Tibial nerve (tissue), 4 donors: ENCODE measurements at places on chromosomes 12 and 14. TPM values are rescaled to one million over a fixed set of nuclear protein-coding genes. Genes with fewer than 3 reads are reported as not detected.

- DNase-seq, result no peak
Observed at GRCh38 chr12:25816637-25817036, 141.8 kb upstream of the RASSF8 start.

DNA sequence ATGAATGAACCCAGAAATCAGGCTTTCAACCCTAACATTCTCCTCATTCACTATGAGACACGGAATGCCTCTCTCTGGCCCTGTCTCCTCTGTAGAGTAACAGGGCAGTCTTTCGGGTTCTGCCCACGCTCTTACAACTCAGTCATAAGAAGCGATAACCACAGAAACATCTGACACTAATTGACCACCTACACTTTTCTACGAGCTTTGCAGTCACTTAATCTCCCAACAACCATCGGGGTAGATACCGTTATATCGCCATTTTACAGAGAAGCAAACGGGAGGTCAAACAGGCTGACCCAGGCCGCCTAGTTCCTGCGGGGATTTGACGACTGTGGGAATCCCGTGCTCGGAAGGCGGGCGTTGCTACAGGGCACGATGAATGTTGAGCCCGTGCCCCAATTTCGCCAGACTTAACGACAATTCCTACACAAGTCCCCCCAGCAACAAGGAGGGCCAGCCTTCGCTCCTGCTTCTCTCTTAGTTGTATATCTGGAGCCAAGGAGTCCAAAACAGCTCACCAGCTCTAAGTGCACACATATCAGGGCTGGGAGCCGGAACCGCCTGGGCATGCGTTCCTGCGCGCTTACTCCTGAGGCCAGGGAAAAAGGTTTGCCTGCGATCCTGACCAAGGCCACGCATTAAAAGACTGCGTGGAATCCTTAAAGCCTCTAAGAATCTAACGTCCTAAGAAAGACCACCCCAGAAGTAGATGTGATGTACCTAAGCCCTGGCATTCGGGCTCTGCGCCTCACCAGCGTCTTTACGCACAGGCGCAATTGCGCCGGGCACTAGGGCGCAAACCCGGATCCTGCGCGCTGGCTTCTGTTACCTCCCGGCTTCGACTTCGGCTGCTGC is 38.7 kb upstream of the TBX5 start:
- DNase-seq, result no peak

GRCh38 chr12:131734336-131735152 is 23.7 kb downstream of the SFSWAP start:
- DNase-seq, result no peak

DNA sequence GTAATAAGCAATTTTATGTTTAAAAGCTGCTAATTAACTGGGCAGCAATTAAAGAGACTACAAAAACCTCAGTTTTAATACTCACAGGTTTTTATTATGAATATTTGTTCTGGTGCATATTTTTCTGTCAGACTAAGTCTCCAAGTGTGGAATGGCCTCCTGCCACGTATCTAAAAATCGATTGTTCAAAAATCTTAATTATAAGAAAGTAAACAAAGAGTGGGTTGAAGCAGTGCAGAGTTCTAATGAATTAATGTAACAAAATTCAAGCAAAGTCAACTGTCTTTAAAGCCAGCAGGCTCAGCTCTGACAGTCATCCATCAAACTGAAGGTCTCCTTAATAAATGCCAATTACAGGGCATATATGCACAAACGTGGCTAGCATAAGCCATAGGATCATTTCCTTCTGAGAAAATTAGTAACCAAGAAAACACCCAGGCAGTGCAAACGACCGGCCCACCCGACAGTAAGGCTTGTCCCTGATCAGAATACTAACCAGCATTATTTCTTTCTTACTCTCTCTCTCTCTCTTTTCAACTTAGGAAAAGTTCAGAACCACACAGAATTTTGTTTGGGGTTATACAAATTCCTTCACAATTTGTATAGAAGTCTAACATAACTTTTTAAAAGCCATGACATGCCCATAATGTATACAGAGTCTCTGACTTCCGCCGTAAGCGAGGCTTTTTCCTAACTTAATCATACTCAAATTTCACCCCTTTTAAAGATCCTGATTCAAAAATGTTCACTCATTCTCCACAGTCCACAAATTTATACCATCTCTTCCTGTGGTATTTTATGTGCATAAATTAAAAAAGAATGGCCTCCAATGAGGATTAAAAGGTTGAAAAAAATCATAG is 83.8 kb downstream of the SLC25A21 start:
- DNase-seq, result no peak

- no peak for DNase-seq
Observed at GRCh38 chr12:65339161-65339560, 60.7 kb downstream of the MSRB3 start.

DNA sequence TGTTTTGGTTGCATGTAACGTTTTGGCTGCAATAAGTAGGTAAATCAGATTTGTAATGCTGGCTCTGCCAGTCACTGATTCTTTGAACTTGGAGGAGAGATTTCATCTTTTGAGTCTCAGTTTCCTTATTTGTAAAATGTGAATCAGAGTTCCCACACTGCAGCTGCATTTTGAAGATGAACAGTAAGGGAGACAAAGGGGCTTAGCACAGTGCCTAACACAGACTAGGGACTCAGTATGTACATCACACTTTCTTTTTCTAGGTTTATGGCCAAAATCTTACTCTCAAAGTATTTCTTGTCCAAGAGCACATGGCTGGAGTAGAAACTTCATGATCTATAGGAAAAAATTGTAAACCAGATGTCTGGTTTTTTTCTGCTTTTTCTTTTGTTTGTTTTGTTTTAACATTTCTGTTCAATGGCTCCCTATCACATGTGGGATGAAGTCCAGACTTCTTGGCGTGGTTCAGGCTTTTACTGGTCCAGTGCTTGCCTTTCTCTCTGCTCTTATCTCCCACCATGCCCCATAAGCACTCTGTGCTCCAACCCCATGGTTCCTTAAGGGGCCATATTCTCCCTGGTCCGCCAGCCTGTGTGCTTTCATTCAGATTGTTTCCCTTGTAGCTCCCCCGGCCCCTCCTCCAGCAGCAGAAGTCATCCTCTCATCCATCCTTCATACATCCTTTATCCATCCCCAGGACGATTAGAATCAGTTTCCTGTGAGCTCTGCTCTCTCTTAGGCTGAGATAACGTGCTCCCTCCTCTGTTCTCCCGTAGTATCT is 58.0 kb downstream of the SYNE2 start:
- no peak for DNase-seq

DNA sequence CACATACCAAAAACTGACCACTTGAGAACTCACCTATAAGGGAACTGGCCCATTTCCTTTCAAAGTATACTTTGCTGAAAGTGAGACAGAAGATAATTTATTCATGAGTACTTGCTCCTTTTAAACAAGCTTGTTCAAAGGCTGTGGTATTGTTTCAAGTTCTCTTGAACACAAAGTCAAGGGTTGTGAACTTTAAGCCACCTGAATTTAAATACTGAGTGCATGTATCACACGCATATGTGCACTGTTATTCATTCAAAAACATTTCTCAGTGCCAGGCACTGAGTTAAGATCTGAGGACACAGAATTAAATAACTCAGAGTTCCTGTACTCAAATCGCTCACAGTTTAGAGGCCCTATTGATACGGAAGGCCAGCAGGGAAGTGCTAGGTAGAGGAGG is 19.1 kb upstream of the LDHB start:
- no peak for DNase-seq

- no peak for DNase-seq
Observed at GRCh38 chr14:91138511-91139359, 24.9 kb downstream of the DGLUCY start.

DNA sequence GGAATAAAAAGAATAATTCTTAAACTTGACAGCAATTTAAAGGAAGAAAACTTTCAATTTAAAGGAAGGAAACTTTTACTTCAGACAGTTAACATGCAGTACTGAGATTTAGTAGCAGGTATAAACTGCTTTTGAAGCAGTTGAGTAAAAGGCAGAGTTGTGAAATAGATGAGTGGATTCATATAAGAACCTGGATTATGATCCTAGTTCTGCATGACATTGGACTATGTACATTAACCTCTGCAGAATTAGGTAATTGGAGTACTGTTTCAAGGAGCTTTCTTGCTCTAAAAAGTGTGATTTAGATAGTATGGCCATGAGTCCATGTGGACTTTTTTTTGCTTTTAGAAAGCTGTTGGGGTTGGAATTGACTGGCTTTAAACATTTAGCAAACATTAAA is 29.7 kb downstream of the ATP2A2 start:
- DNase-seq, result no peak

GRCh38 chr14:79165471-79166090 is 995.4 kb downstream of the NRXN3 start:
- no peak for DNase-seq

- DNase-seq, result no peak
Observed at GRCh38 chr12:131466932-131467331, 244.0 kb upstream of the SFSWAP start.

GRCh38 chr12:1633459-1633858 is 4.4 kb downstream of the WNT5B start:
- no peak for DNase-seq

DNA sequence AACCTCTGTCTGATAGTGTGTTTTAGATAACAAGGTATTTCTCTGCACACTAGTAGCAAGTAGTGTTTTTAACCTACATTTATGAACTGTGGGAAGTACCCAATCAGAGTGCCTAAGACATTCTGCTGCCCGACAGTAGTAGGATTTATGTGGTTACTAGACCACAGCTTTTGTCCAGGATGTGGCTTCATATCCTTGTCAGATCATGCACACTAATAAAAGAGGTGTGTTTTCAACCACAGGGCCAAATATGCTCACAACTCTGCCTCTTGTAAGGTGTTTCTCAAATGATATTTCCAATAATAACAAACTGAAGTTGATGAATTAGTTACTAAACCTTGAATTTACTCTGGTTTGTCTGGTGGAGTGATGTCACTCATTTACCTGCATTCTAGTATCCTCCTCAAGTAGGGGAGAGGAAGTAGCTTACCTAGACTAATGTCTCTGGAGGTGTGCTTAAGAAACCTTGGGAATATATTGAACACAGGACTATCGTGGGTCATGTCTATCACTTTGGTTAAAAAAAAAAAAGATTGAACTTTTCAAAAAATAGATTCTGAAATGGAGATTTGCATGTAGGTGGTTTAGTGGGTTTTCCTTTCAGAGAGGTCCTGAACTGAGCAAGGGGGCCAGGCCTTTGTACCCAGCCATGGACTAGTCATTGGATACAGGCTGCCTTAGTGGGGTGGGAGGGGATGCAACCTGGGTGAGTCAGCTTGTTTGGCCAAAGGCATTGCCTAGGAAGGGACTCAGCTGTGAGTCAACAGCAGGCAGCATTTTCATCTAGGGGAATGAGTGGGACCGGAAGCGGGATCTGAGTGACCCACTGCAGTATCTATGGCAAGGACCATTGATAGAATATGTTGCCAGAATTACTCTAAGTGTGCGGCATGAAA is 14.1 kb downstream of the FBXW8 start:
- DNase-seq, result no peak

DNA sequence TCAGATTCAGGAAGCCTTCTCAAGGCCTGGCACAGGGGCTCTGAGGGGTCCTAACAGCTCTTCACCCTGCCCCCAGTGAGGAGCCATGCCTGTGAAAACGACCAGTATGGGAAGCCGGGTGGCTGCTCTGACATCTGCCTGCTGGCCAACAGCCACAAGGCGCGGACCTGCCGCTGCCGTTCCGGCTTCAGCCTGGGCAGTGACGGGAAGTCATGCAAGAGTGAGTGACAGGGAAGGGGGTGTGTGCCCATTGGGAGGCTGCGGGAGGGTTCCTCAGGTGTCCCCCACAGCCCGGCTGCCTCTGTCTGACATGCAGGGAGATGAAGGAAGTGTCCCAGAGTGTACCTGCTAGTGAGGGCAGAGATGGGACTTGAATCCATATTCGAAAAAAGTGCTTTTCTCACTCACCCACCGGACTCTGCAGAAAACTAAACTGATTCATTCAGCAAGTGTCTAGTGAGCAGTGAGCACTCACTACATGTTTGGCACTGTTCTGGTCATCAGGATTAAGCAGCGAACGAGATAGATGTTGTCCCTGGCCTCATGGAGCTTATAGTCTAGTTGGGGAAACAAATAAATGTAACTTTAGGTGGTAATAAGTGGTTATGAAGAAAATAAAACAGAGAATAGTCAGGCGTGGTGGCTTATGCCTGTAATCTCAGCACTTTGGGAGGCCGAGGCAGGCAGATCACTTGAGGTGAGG is 9.4 kb upstream of the LRP1-AS start:
- DNase-seq, result no peak

GRCh38 chr12:4137015-4137414 is 136.5 kb upstream of the CCND2 start:
- no peak for DNase-seq

GRCh38 chr14:88299865-88300530 is 23.1 kb downstream of the KCNK10 start:
- DNase-seq, result no peak

- DNase-seq, result no peak
Observed at GRCh38 chr14:27836386-27836785, 930.2 kb upstream of the FOXG1 start.

- no peak for DNase-seq
Observed at GRCh38 chr14:52443506-52443905, 108.8 kb downstream of the TXNDC16 start.

DNA sequence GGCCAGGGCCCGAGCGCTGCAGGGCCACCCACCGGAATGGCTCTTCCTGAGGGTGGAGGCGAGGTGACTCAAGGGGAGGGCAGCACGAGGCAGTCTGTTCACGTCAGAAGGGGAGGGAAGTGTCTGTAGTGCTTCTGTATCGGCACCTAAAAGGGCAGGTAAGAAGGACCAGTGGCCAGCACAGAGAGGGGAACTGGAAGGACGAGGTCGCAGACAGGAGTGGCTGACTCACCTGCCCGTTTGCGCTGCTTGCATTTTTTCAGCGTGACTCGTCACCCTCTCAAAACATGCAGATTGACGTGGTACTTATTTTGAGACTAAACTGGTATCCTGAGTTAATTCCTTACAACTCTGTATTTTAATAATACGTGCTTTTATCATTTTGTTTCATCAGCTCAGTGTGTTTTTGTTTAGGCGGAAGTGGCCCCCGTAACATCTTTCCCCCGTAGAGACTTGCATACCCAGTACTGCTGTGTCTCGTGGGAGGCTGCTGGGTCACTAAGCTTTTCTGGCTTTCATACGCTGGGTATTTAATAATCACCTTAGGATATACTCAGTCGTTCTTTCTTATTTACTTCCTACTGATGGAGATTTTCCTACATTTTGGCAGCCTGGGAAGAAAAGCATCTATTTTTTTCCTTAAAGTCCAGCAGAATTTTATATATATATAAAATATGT is 26.4 kb downstream of the SFSWAP start:
- no peak for DNase-seq

GRCh38 chr14:88269806-88270420 is 53.2 kb downstream of the KCNK10 start:
- no peak for DNase-seq

GRCh38 chr14:81329640-81330381 is 70.3 kb downstream of the STON2 start:
- no peak for DNase-seq

Gene TEX52
- not detected for total RNA-seq

Gene KSR2
- total RNA-seq, result not detected

Gene NOVA1
- 25.1 TPM for total RNA-seq

Gene NOP9
- total RNA-seq, result 21.9 TPM

Gene KCNH3
- not detected for total RNA-seq

Gene FLVCR2
- 78.9 TPM for total RNA-seq

Gene ARMH4
- 7.2 TPM for total RNA-seq

Gene HOXC9
- 10.5 TPM for total RNA-seq

Gene SYT1
- total RNA-seq, result 5.2 TPM

Gene KCNH5
- not detected for total RNA-seq
